Esophagus squamous epithelium (tissue), 5 donors: ENCODE measurements at places on chromosomes 6 and 20.

- H3K4me3 ChIP-seq: no peak overlapping the region
- no peaks in the 10 kb centered on the region for H3K27me3 ChIP-seq
- no peaks in the 10 kb centered on the region for H3K36me3 ChIP-seq
- no peak overlapping the region for H3K27ac ChIP-seq
Measured at GRCh38 chr6:102520966-102521365, 1127.5 kb downstream of the GRIK2 start.

DNA sequence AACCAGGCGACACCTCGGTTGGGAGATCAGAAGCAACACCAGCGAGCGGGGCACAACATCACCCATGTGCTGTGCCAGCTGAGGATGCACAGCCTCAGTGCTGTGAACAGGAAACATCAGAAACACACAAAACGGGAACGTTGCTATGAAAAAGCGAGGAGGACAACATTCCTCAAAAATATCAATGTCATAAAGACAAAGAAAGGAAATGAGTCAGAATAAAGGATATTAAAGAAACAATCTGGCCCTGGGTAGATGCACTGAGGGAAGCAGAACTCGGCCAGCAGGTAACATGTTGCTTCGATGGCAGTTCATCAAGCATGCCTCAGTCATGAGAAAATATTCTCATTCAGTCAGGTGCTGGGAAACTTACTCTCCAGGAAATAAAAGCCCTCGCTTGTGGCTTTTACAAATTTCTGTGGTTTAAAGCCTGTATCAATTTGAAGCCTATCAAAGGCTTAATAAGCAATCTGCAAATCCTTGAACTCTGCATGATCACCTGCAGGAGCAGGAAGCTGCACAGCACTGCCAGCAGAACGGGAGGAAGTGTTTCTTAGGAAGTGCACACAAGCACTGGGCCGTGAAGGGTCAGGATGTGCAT is 77.5 kb downstream of the GINS1 start:
- H3K4me1 ChIP-seq: peaks cover 49% of the 10 kb centered on the region
- no peaks in the 10 kb centered on the region for H3K27me3 ChIP-seq
- H3K36me3 ChIP-seq: no peaks in the 10 kb centered on the region

GRCh38 chr20:62617711-62618483 is 24.4 kb upstream of the SLCO4A1 start:
- no peak for DNase-seq
- H3K4me3 ChIP-seq: no peak overlapping the region
- H3K27me3 ChIP-seq: no peaks in the 10 kb centered on the region
- H3K27ac ChIP-seq: peak overlapping the region; percentile 40

DNA sequence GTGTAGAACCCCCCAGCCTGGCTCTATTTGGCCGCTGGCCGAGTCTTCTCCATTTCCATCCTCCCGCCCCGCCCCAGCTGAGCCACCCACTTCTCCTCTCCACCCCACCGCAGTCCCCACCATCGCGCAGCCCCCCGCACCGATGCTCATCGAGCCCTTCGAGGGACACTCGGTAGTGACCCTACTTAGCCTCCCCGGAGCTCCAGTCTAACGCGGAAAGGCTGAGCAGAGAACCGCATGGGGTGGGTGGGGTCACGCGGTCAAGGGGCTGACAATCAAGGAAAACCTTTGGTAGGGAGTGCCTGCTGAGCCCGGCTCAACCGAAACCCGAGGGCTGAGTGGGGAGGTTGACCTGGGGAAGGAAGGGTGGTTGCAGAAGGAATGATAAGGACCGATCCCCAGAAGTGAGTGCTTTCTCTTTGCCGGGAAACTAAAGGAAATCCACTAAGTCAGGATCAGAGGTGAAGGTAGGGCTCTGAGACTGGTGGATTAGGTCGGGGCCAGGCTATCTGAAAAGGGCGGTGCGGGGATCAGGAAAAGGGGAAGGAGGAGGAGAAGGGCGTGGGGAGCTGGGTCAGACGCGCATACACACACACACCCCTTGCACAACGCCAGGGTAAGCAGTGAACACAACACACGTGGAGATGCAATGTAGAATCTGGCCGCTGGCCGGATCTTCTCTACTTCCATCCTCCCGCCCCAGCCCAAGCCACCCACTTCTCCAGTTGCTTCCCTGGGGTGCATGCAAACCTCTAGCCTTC is 49.8 kb downstream of the CPXM1 start:
- no peaks in the 10 kb centered on the region for H3K36me3 ChIP-seq
- H3K4me1 ChIP-seq: peaks cover 20% of the 10 kb centered on the region
- peaks cover 63% of the 10 kb centered on the region for H3K27me3 ChIP-seq
- peak overlapping the region; percentile 72 for H3K4me3 ChIP-seq

DNA sequence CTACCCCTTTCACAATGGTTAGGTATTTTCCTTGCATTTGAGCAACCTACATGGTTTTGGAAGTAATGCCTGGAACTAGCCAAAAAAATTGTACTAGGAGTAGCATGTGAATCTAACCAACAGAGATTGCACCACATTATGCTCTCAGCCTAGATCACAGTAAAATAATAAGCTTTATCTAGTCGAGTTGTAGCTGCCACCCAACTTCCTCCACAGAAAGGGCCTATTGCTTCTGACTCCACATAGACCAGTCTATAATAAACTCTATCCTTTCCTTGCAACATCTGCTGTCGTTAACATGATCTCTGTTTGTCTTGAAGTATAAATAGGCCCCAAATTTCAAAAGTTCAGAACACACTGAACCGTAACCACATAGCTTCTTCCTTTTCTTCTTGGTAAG is 375.5 kb downstream of the PKHD1 start:
- H3K27me3 ChIP-seq: no peaks in the 10 kb centered on the region
- H3K4me1 ChIP-seq: no peaks in the 10 kb centered on the region
- DNase-seq: no peak
- no peak overlapping the region for H3K4me3 ChIP-seq
- no peak overlapping the region for H3K27ac ChIP-seq
- H3K36me3 ChIP-seq: no peaks in the 10 kb centered on the region

- no peak overlapping the region for H3K4me3 ChIP-seq
- no peaks in the 10 kb centered on the region for H3K36me3 ChIP-seq
- H3K27me3 ChIP-seq: no peaks in the 10 kb centered on the region
- no peak overlapping the region for H3K27ac ChIP-seq
- no peaks in the 10 kb centered on the region for H3K4me1 ChIP-seq
- DNase-seq: no peak
Measured at GRCh38 chr6:156352861-156353260, 424.3 kb upstream of the ARID1B start.

- no peak overlapping the region for H3K27ac ChIP-seq
- H3K36me3 ChIP-seq: no peaks in the 10 kb centered on the region
- no peaks in the 10 kb centered on the region for H3K27me3 ChIP-seq
Measured at GRCh38 chr6:153101461-153101860, 29.6 kb downstream of the RGS17 start.

DNA sequence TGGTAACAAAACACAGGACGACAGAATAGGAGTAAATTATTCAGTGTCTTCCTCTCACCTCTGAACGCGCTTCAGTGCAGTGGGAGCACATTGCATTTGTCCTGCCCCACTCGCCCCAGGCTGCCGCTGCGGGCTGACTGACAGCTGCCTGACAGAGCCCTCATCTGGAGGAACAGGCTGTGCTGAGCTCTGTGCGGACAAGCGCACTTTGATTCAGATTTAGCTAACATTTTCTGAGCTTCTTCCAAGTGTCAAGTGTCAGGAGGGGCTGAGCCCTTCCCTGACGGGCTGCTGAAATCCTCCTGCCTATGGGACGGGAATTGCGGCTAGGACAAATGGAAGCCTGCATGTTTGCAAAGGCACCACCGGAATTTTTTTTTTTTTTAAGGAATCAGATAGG is 383.0 kb upstream of the CDH4 start:
- DNase-seq: no peak
- no peaks in the 10 kb centered on the region for H3K4me1 ChIP-seq
- no peaks in the 10 kb centered on the region for H3K27me3 ChIP-seq
- no peak overlapping the region for H3K27ac ChIP-seq

DNA sequence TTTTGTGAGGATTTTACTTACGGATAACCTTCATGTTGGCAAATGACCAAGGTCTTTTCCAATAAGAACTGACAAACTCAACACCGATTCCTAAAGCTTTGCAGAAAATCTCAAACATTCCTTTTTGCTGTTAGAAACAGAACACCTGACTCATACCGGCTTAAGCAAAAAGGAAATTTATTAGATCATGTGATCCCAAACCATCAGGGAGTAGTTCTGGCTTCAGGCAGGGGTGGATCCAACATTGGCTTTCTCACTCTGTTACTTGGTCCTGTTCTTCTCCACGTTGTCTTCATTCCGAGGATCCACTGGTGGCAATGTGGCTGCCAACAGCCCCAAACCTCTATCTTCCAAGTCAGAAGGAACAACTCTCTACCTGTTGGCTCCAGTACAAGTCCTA is 95.9 kb upstream of the PMEPA1 start:
- no peaks in the 10 kb centered on the region for H3K36me3 ChIP-seq
- H3K27me3 ChIP-seq: no peaks in the 10 kb centered on the region
- H3K4me3 ChIP-seq: no peak overlapping the region
- H3K4me1 ChIP-seq: peaks cover 5% of the 10 kb centered on the region
- no peak for DNase-seq
- no peak overlapping the region for H3K27ac ChIP-seq

DNA sequence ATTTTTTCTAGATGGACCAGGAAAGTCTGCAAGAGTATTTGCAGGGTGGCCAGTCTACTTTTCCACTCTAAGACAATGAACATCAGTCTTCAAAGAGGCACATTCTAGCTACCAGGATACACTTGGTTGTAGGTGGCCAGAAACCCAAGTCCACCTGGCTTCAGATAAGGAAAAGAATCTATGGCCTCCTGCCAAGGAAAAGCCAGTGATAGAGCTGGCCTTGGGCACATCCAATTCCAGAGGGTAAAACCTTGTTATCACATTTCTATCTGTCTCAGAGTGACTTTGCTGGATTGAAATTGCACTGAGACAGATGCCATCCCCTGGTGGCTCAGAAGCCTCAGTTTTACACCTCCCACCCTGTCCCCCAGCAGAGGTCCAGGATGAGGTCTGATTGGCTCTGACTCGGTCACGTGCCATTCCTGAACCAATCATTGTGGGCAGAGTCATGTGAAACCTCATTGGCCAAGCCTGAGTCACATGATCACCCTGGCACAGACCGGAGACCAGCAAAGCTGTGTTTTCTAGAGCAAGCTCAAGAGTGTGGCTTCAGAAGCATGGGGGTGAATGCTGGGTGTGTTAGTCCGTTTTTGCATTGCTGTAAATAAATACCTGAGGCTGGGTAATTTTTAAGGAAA is 497.4 kb upstream of the SULF2 start:
- H3K27me3 ChIP-seq: no peaks in the 10 kb centered on the region
- no peak for DNase-seq
- no peak overlapping the region for H3K4me3 ChIP-seq
- no peak overlapping the region for H3K27ac ChIP-seq
- no peaks in the 10 kb centered on the region for H3K36me3 ChIP-seq
